Fibroblast of skin of left quadriceps (primary cell): ENCODE measurements at places on chromosomes 13 and 19.

- no peak for DNase-seq
These were observed 108.5 kb downstream of the PTPRS start for GRCh38 chr19:5231857-5232678.

- DNase-seq: peak; percentile 61
These were observed 990 bp upstream of the ZMYM2 start for GRCh38 chr13:19957320-19958154.

- DNase-seq: no peak
These were observed 16.6 kb downstream of the HNRNPM start for GRCh38 chr19:8461376-8461775.

GRCh38 chr13:32432856-32433255, 4.9 kb upstream of the N4BP2L1 start:
- DNase-seq: no peak

DNA sequence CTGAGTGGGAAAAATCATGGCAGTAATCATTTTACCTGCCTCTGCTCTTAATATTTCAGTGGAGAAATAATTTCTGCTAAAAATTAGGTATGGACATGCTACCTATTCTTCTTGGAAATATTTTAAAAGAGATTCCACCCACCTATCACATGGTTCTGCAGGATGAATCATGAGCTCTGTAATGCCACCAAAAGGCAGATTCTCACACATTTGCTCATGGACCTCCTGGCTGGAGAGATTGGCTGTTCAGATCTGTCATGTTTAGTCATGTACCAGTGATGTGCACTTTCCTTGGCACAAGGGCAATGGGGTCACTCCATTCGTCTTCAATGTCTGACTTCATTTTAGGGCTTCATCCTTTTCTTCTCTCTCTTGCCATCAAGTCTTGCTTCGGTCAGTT, 101.8 kb upstream of the MBNL2 start:
- DNase-seq: no peak

DNA sequence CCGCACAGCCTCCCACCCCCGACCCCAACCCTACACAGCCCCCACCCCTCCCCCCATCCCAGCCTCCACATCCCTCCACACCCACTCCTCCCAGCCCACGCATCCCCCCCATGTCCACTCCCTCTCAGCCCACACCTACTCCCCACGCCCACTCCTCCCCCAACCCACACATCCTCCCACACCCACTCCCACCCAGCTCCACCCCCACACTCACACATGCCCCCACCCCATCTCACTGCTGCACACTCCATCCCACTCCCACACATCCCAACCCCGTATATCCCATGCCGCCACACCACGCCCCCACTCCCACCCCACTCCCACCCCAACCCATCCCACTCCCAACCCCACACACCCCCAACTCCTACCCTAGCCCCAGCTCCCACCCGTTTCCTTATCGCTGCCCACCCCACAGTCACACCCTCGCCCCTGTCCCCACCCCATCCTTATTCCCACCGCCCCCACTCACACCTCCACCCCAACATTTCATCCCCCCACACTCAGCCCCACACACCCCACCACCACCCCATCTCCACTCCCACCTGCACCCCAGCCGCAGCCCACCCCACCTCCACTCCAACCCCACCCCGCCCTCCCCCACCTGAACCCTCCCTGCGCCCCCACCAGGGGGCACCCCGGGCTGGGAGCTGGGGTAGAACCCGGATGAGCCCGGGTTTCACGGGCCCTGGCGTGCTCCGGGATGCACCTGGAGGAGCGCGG, 809 bp downstream of the TDRD12 start:
- no peak for DNase-seq

- no peak for DNase-seq
These were observed 73.2 kb upstream of the MLNR start for GRCh38 chr13:49146950-49147355.

- DNase-seq: no peak
These were observed 49.3 kb upstream of the SPACA7 start for GRCh38 chr13:112326821-112327370.

GRCh38 chr19:7391218-7391670, 42.5 kb downstream of the ARHGEF18 start:
- no peak for DNase-seq

- no peak for DNase-seq
These were observed at the start of gene CEACAM8 for GRCh38 chr19:42594617-42595489. TSS of gene CEACAM8 (minus strand) at chr19:42594924. CDS start at chr19:42594828, 96 bp downstream.

GRCh38 chr19:13621413-13621812, 115.1 kb upstream of the CACNA1A start:
- peak; percentile 45 for DNase-seq

DNA sequence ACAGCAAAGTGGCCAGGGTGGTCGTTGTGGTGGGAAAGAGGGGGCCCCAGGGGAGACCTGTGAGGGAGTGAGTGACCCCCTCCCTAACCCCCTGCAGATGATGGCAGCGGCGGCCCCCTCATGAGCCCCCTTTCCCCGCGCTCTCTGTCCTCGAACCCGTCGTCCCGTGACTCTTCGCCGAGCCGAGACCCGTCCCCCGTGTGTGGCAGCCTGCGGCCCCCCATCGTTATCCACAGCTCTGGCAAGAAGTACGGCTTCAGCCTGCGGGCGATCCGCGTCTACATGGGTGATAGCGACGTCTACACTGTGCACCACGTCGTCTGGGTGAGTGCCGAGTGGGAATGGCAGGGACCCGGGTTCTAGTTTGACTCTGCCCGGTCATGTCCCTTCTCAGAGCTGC, 8.1 kb upstream of the PIK3R2 start:
- no peak for DNase-seq

DNA sequence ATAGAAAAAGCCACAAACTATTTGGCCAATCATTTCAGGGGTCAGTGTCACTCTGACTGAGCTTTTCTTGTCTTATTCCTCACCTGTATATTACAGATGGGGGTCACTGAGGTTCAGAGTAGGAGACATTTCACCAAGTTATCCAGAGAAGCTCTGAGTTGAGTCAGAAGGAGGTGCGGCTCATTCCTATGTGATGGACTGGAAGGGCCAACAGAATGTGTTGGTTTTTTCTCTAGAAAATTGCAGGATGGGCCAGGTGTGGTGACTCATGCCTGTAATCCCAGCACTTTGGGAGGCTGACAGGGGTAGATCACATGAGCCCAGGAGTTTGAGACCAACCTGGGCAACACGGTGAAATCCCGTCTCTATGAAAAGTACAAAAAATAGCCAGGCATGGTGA, 24.5 kb upstream of the ZNF83 start:
- no peak for DNase-seq

DNA sequence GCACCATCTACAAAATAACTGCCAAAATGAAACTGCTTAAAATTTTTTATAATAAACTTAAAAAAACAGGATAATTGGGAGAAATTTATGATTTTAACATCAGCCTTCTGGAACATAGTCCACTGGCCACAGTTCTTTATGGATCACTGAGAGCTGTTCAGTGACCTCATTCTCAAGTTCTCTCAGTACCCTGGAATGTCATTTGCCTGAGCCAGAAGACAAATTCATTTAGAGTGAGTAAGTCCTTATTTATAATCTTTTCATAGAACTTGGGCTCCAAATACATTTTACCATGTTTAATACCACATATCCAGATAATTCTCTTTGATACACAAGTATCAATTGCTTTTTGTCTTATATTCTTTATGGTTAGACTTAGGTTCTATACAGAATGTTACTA, 87.6 kb downstream of the CAB39L start:
- peak; percentile 70 for DNase-seq

GRCh38 chr19:10226021-10226375, 5.1 kb downstream of the S1PR2 start:
- no peak for DNase-seq

DNA sequence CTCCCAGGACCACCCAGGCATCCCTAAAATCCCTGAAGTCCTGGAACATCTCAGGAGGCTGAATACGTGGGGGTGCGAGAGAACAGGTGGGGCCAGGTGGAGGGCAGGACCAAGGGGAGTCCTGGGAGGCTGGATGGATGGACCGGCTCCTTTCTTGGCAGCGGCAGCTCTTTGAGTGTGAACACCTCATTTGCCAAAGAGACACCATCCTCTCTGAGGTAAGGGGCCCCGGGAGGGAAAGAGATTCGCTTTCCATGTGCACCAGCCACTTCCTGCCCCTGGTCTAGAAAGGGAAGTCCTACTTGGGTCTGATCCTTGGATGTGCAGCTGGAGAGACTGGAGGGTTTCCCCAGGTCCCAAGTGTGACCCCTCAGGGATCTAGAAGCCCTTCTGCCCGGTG, 16.2 kb downstream of the PTH2 start:
- DNase-seq: no peak

DNA sequence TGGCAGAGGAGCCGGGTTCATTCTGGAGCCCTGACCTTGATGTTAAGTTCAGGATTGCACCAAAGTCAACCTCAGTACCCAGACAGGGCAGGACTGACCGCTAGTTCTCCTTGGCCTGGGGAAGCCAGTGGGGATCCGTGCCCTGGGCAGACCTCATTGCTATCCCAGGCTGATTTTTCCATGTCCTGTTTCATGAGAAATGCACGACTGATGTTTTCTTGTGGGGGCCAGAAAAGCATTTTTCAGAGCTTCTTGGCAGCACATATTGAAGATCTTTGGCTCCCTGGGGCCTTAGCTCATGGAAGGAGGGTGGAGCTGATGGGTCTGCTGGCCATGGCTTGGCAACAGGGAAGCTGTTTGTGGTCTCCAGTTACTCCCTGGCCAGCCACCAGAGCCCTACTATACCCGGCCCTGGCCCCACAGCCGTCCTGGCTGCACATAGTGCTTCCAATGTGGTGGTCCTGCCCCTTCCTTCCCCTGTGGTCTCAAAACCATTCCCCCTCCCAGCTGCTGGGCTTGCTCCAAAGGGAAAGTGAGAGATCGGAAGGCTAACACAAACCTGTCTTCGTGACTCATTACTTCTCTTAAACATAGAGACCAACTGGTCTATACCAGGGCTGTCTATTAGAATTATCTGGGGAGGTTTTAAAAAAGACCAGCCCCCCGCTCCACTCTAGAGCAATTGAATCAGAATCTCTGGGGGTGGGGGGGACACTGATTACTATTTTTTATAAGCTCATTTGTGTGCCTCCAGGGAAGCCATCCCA, 11.2 kb downstream of the IL17D start:
- DNase-seq: peak; percentile 54
